ENCODE measurements at places on chromosomes 2 and 18. TPM values are rescaled to one million over a fixed set of nuclear protein-coding genes. Genes with fewer than 3 reads are reported as not detected.

Gene SPOPL
- total RNA-seq: 24.2 TPM

Gene TMEM200C
- total RNA-seq: 0.94 TPM

Gene FN1
- 986 TPM for total RNA-seq

Gene ADD2
- 3.2 TPM for total RNA-seq

Gene HOXD12
- not detected for total RNA-seq

Gene GATA6
- 5.3 TPM for total RNA-seq

Gene NEU2
- total RNA-seq: not detected

Gene CTAGE1
- total RNA-seq: not detected

Gene IL37
- not detected for total RNA-seq

Gene GPR35
- 3.2 TPM for total RNA-seq

GRCh38 chr18:77702686-77703085, 453.0 kb downstream of the GALR1 start:
- DNase-seq: no peak

- DNase-seq: no peak
These were observed 1010.9 kb upstream of the NXPH2 start for GRCh38 chr2:139790807-139791752.

DNA sequence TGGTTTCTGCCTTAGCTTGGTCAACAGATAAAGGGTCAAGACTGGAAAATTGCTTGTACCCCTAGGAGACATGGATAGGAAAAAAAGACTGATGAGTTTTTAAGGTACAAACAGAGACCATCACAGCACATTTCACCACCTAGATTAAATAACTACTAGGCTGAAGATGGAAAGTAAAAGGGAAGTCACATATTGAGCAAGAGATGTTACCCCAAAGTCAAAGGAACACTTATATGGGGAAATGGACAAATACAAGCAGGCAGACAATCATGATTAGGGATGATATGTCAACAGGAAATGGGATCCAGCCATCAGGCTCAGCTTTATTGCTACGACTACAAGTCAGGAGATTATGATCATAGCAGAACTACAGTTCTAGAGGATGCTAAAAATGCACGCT, 1643.1 kb upstream of the CELF4 start:
- DNase-seq: no peak

DNA sequence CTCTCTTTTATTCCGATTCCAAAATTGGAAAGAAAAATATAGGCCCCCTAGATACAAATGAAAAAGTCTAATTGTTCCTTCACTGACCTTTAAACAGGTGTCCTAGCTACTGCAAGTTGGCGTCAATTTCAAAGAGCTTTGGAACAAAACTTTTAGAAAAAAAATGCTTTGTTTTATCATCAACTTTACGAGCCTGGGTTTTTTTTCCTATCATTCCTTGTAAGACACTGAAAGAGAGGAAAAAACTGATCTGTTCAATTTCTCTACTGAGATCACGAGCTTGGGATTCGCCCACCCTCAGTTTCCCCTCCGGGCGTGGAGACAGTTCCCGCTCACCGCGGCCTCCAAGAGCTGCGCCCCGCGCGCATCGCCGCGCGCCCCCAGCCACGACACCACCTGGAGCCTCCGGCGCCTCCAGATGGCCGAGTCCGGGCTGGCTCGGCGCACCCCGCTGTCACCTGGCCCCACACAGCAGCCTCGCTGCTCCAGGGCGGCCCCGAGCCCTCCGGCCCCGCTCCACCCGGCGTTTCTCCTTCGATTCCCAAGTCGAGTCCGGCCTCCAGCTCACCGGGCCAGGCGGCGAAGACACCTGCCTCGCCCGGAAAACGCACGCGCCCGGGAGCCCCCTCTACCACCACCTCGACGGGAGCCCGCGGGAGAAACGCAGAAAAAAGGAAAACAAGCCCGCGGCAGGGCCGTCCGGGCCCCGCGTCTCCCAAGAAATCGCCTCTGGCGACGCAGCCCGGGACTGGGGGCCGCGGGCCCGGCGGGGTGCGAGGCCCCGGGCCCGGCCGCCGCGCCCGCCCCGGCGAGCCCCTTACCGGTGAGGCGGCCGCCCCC, 656 bp downstream of the TBC1D8 start:
- peak; percentile 66 for DNase-seq

DNA sequence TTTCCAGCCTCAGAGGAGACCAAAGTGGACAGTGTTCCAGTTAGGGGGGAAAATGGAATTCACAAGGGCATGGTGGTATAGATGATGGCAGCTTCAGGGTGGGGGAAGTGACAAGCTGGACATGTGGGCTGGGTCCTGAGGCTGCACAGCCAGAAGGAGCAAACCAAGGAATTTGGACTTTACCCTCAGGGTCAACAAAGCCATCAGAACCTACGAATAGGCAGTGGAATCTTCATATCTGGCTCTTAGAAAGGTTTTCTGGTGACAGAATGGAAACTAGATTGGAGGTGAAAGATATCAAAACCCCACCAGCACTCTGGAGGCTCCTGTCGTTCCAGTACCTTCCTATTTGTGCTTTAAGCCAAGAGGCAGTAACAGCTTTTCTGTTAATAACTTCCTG, 127.1 kb downstream of the SETBP1 start:
- no peak for DNase-seq

DNA sequence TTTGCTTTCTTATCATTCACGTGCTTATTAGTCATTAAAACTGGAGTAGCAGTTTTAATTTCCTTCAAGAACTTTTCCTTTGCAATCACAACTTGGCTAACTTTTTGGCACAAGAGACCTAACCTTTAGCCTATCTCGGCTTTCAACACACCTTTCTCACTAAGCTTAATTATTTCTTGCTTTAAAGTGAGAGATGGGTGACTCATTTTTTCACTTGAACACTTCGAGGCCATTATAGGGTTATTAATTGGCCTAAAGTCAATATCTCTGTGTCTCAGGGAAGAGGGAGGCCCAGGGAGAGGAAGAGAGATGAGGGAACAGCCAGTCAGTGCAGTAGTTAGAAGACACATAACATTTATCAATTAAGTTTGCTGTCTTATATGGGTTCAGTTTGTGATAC, 289.8 kb downstream of the RBM43 start:
- DNase-seq: no peak

- no peak for DNase-seq
These were observed 599.5 kb upstream of the SYT4 start for GRCh38 chr18:43876748-43877147.

GRCh38 chr2:51650769-51651168, 618.8 kb upstream of the NRXN1 start:
- DNase-seq: no peak

DNA sequence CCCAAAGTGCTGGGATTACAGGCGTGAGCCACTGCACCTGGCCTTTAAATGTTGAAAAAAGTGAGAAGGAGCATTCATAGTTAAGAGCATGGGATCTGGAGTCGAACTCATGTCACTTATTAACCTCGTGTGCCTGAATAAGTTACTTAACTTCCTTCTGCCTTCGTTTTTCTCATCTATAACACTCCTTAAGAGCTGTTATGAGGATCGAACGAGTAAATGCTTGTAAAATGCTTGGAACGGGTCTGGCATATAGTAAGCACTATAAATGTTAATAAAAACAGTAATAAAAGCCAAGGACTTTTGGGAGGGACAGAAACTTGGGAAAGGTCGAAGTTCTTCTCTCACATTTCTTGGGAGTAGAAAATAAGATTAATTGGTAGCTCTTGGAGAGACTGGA, 40.8 kb downstream of the RAB10 start:
- DNase-seq: no peak

GRCh38 chr2:238401551-238401950, 25.2 kb upstream of the ASB1 start:
- DNase-seq: no peak

- no peak for DNase-seq
These were observed 11.1 kb downstream of the AQP4 start for GRCh38 chr18:26854292-26854881.

GRCh38 chr18:24189664-24190346, 50.9 kb downstream of the CABYR start:
- DNase-seq: no peak

DNA sequence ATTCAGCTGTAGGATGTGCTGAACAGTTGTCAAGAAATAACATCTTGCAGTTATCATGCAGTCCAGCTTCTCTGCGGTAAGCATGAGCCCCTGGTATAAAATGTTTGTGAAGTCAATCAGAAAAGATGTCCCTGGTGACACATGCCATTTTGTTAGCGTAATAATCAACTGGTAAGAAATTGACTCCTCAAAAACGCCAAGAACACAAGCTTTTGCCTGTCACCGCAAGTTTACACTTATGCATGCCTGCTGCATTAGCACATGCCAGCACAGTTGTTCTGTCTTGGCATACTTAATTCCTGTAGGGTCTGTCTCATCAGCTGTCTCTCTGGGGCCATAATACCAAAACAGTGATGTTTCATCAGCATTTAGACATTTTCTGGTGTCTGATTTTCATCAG, 524.8 kb upstream of the DSEL start:
- no peak for DNase-seq

DNA sequence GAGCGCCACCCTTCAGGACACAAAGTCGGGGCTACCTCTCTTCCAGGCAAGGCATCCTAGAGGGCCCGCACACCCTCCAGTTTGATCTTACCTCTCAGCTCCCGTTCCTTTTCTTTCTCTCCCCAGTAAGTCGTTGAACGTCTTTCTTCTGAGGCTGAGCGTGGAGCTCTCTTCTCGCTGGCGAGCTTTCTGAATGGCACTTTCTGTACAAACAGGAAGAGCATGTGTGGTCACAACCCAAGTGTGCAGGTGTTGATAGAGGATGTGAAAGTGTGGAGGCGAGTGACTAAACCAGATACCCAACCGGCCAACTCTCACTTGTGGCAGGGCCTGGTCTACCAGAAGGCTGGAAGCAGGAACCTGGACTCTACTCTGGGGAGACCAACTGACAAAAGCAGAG, at the start of gene AFF3:
Gene AFF3 (minus strand): TSS at position 198 of the 400 bp plus-strand sequence. CDS start 38,136 bp downstream, outside the sequence.
- no peak for DNase-seq

DNA sequence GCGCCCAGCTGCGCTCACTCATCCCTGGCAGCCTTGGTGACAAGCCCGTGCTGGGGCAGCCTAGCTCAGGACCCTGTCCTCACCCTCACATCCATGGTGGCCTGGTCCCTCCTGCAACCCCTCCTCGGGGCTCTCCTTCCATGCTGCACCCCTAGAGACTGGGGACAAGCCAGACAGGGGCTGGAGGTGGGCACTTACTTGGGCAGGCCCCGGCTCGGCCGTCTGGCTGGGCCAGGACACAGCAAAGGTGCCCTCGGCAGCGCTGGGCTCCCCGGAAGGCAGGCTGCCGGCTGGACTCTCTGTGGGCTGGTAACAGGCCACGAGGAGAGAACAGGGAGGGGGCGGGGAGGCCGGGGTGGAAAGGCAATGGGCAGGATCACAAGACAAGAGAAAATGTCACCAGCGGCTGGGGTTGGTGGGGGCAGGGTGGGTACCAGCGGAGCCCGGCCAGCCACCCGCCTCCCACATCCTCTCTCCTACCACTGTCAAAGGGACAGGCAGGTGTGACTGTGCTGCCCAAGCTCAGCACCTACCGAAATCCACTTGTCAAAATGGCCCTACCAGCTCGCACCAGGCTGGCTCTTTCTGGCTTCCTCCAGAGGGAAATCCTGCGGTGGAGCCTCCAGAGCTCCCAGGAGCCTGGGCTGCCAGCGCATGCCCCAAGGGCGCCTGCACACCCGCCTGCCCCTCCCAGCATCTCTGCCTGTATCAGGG, 54.7 kb downstream of the BIN1 start:
- DNase-seq: peak; percentile 64

DNA sequence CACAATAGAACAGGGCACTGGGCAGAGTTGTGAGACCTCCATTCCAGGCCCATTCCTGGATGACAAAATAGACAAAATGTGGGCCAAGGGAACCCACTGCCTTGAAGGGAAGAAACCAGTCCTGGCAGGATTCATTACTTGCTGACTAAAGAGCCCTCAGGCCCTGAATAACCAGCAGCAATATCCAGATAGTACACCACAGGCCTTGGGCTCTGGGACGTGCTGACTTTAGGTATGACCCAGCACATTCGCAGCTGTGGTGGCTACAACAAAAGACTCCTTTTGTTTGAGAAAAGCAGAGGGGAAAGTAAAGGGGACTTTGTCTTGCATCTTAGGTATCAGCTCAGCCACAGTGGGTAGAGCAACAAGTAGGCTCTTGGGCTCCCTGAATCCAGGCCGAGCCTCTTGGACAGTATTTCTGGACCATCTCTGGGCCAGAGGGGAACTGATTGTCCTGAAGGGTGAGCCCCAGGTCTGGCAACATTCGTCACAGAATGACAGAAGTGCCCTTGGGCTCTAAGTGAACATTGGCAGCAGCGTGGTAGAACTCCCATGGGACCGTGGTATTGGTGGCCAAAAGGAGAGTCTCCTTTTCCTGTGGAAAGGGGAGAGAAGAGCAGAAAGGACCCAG, 89.9 kb upstream of the CD226 start:
- no peak for DNase-seq

DNA sequence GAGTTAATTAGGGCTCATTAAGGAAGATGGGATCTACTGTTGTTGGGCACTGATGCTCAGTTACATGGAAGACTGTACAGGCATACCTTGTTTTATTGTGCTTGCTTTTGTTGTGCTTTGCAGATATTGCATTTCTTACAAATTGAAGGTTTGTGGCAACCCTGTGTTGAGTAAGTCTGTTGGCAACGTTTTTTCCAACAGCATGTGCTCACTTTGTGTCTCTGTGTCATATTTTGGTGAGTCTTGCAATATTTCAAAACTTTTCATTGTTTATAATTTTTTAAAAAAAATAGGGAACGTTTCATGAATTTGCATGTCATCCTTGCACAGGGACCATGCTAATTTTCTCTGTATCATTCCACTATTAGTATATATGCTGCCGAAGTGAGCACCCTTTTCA, 15.6 kb downstream of the PHLPP1 start:
- DNase-seq: no peak

DNA sequence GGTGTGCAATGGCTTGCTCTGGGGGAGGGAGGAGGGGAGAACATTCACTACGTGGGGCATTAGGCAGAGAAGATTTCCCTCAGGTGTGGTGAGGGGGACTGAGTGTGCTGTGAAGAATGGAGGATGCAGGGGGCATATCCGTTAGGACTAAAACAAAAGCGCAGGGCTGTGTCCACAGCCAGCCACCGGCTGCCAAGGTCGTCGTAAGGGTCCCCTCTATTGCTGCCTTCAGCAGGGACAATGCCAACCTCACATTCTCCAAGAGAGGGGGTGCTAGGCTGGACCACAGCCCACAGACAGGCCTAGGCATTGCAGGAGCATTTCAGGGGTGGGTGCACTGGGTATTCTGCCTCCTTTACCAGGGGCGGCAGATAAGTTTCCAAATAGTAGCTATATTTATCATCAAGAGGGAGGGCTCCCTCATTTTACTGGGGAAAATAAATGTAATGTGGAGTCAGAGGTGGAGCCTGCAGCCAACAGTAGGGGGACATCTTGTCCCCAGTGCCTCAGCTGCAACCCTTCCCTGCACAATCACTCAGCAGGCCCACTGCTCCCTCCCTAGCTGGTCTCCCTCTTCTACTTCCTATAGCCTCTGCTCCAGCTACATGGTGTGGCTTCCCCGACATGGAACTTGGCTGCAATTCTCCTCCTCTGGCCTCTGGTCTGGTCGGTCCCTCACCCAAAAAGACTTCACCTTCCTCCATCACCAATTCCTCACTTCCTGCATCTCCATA, 74.9 kb upstream of the OTOF start:
- DNase-seq: peak; percentile 19

GRCh38 chr2:219402665-219403515, 15.2 kb upstream of the DNPEP start:
- DNase-seq: no peak

Data from sciatic nerve (tissue), 2 donors.